ENCODE measurements at places on chromosomes 2 and 18.

- no peak for DNase-seq
Observed at GRCh38 chr2:124316881-124317605, 292.0 kb downstream of the CNTNAP5 start.

- no peak for DNase-seq
Observed at GRCh38 chr2:54336136-54336976, 80.3 kb upstream of the TSPYL6 start.

DNA sequence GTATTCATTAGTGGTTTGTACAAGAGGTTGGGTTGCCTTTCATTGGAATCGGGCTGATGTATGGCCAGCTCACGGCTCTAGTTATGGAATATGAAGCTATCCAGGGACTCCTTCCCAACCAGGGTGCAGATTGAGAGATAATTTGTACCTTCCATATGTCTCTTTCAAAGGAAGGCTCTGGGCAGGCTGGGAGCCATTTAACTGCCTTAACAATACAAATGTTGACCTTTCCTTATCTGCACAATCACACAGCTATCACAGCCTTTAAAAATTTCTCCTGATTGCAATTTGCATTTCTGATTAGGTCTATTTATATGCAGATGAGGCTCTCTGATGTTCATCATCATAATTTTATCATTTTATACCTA, 58.7 kb downstream of the MYO3B start:
- no peak for DNase-seq

GRCh38 chr2:229653531-229653930, 60.8 kb downstream of the DNER start:
- DNase-seq: no peak

- no peak for DNase-seq
Observed at GRCh38 chr2:99597616-99598015, 107.8 kb upstream of the REV1 start.

DNA sequence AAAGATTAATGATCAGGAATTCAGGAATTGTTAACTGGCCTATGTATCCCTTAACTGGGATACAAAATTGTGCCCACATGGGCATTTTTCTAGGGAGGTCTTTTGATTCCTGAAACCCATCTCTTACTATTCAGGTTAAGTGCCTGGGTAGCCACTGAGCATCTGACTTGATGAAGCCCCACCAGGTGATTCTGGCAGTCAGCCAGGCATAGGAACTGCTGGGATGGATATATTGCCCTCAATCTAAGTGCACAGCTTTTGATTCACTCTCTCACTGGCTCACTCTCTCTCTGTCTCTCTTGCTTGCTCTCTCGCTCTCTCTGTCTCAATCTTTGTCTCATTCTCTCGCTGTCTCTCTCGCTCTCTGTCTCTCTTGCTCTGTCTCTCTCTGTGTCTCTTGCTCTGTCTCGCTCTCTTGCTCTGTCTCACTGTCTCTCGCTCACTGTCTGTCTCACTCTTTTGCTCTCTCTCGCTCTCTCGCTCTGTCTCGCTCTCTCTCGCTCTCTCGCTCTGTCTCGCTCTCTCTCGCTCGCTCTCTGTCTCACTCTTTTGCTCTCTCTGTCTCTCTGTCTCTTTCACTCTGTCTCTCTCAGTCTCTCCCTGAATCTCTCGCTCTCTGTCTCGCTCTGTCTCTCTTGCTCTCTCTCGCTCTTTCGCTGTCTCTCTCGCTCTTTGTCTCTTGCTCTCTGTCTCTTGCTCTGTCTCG, 22.3 kb downstream of the INPP1 start:
- DNase-seq: no peak
